ENCODE measurements at places on chromosomes 5 and 9.

- DNase-seq: no peak
These were observed 210.6 kb upstream of the ADAMTSL1 start for GRCh38 chr9:18263377-18263776.

- DNase-seq: no peak
These were observed 21.9 kb downstream of the F2R start for GRCh38 chr5:76737846-76738245.

- DNase-seq: no peak
These were observed 39.6 kb downstream of the MACIR start for GRCh38 chr5:103298117-103298516.

GRCh38 chr5:58925627-58926540 is 343.0 kb downstream of the RAB3C start:
- DNase-seq: no peak

DNA sequence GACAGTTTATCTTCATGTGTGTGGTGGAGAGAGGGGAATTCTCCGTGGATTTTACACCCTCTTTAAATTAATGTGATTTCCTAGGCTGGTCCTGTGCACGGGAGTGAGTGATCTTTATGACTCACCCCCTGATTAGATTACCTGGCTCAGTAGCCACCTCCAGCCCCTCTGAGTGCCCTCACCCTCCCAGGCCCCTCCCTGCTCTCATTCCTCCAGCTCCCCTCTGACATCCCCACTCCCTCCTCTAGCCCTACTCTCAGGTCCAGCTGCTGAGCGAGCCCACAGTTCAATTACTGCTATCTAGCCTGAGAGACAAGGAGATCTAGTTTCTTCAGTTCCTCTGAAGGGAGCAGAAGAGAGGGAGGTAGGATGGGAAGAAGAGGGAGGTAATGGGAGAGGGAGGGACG is 61.8 kb upstream of the ARAP3 start:
- DNase-seq: no peak

DNA sequence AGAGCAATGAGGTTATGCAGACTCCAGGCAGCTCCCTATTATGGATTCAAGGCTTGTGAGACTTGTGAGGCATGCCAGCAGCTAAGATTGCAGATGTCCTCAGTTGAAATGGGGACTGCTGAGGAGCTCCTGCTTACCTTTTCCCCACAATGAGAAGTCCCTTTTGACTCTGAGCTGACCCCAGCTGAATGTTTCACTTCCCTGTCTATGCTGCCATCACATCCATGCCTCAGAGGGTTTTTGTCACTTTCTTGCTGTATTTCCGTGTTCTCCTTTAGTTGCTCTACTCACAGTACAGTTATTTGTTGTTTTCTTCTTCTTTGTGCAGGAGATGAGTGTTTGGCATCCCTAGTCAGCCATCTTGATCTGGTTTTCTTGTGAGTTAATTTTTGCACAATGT is 18.8 kb upstream of the OR2S2 start:
- no peak for DNase-seq

GRCh38 chr5:159057996-159058395 is 41.7 kb downstream of the EBF1 start:
- DNase-seq: peak; percentile 81

- no peak for DNase-seq
These were observed 7.7 kb upstream of the HAVCR2 start for GRCh38 chr5:157116483-157116954.

GRCh38 chr9:120619751-120620655 is 40.0 kb upstream of the CDK5RAP2 start:
- DNase-seq: peak; percentile 64

DNA sequence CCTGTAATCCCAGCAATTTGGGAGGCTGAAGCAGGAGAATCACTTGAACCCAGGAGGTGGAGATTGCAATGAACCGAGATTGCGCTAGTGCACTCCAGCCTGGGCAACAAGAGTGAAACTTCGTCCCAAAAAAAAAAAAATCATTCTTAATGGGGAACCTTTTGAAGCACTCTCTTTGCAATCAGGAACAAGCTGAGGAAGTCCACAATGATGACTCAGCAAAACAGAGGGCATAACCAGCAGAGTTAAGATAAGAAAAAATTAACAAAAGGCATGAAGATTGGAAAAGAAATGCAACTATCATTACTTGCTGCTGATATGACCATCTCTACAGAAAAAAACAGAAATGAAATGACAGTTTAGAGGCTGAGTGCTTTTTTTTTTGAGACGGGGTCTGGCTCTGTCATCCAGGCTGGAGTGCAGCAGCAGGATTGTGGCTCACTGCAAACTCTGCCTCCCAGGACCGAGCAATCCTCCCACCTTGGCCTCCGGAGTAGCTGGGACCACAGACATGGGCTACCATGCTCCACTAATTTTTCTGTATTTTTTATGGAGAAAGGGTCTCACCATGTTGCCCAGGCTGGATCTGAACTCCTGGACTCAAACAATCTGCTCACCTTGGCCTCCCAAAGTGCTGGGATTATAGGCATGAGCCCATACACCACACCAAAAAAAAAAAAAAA is 88.0 kb downstream of the FNBP1 start:
- no peak for DNase-seq

DNA sequence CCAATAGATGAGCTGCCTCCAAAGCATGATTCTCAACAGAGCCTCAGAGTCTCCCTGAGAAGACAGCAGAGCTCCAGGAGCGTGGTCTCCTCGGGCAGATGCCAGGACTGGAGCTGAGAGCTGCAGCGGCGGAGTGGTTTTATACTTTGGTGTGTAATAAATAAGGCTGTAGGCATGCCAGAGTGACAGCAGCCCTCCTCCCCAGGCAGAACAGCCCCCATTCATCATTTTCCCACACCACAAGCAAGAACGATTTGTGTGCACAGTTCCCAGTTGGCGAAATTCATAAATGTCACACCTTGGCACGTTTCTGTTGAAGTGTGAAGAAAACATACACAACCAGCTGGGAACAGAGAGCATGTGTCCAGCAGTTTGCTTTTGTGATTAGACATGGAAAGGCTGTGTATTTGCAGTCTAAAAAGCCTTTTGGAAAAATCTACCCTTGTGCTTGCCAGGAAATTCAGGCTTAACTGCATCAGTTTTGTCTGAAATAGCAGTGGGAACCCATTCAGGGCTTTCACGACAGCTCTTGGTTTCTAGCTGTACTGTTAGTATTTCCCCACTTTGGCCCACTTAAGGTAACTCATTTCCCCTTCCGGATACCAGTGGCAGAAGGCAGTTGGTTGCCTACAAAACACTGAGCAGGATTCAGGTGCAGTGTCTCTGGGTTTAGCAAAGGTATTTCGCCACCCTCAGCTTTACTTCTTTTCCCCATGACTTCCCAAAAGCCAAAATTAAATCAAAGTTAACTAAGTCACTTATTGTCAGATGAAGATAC is at the start of gene C1QTNF3:
TSS of gene C1QTNF3 (minus strand) at position 115 of the 778 bp plus-strand sequence. CDS start at position 27, 88 bp downstream.
- DNase-seq: no peak

DNA sequence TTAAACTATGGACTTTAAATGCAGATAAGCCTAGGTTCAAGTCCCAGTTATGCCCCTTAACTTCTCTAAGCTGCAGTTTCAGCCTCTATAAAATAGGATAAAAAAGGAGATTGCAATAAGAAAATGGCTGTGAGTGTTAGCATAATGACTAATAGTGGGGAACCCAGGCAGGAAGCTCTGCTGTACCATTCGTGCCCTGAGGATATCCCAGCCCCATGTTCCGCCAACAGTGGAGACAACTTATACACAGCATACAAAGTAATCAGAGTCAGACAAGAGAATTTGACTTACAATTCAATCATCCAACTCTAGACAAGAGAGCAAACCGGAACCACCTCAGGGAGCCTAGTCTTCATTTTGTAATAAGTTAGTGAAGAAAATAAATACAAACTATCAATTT is 141.5 kb upstream of the FSTL4 start:
- no peak for DNase-seq

DNA sequence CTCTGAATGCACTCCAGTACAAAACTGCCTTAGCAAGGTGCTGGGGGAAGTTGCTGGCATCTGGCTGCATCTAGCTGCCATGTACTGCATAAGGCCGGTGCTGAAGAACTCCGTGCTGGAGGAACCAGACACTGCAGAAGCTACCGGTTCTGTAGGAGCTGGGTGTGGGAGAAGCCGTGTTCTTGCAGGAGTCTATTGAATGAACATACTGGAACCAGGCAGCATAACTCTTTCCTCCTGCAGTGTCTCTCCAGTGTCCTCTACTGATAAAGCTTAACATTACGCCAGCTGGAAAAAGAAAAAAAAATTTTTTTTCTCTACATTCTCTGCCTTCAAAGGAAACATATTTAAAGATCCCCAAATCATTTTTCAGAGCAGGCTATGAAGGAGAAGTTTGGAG is 38.5 kb downstream of the VPS13A start:
- DNase-seq: peak; percentile 24

GRCh38 chr9:103837940-103838339 is 256.2 kb upstream of the SMC2 start:
- DNase-seq: no peak

DNA sequence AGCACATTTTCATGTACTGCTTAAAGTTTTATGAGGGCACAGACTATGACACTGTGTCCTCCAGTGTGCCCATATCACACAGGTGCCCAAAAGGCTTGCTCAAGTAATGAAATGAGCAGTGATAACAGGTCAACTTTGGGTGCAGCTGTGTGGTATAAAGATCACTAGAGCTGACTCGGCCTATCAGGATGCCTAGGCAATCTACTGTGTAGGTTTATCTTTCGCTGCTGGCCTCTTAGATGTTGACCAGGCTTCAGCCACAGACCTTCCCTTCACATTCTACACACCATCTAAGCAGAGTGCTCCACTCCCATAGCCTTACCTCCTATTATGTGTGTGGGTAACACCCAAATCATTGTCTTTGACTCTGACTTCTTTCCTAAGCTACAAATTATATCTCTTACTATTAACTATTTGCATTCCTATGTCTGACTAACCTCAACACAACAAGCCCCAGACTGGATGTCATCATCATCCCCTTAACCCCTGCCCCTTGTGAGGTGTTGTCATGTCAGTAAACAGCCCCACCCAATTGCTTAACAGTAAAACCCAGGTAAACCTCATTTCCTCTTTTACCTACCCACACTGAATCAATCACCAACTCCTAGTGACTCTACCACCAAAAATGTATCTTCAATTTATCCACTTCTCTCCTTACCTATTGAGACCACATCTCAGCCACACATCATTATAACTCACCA is 2.5 kb downstream of the SREK1IP1 start:
- DNase-seq: no peak

GRCh38 chr9:123420592-123421111 is 64.7 kb downstream of the CRB2 start:
- DNase-seq: no peak

- DNase-seq: no peak
These were observed 47.3 kb downstream of the PFDN1 start for GRCh38 chr5:140255460-140256157.

GRCh38 chr9:96274939-96275338 is 27.0 kb downstream of the HSD17B3 start:
- no peak for DNase-seq

All from fibroblast of skin of scalp (primary cell).